ENCODE measurements at places on chromosomes 11 and 22. TPM values are rescaled to one million over a fixed set of nuclear protein-coding genes. Genes with fewer than 3 reads are reported as not detected.

- no peak for DNase-seq
Observed at GRCh38 chr22:37830093-37830842, 7.1 kb downstream of the GALR3 start.

- no peak for DNase-seq
Observed at GRCh38 chr11:71305041-71305440, 52.7 kb upstream of the SHANK2 start.

DNA sequence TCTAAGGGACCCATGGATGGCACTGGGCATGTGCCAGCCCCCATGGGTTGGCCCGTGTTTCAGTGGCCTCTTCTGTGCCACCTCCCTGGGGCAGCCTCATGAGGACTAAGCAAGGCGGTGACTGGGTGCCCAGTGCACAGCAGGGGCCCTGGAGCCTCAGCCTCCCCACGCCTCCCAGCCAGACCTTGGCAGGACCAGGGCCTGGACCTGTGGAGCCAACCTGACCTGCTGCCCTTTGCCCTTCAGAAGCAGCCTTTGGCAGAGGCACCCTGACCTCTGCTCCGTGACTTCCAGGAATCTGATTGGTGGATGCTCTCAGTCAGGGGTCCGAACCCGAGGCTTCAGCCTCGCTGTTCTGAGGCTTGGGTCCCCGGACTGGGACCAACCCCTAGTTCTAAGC lies 24.8 kb upstream of the TAB1 start:
- DNase-seq: no peak

DNA sequence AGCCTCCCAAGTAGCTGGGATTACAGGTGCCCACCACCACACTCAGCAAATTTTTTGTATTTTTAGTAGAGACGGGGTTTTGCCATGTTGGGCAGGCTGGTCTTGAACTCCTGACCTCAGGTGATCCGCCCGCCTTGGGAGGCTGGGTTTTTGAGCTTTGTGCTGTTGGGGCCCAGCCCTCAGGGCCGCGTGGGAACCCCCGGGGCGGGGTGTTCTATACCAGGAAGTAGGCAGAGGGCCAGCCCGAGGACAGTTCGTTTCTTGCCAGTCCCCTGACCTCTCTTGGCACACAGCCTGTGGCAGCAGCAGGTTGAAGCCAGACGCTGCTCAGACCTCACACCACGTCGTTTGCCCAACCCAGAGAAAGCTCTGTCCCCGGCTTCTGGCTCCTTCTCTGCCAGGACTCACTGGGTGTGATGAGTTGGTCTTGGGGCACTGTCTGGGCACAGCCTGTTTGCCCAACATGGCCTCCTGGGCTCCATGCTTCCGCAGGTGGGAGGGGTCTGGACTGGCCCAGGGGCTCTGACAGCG lies 24.9 kb upstream of the CHKA start:
- DNase-seq: no peak

DNA sequence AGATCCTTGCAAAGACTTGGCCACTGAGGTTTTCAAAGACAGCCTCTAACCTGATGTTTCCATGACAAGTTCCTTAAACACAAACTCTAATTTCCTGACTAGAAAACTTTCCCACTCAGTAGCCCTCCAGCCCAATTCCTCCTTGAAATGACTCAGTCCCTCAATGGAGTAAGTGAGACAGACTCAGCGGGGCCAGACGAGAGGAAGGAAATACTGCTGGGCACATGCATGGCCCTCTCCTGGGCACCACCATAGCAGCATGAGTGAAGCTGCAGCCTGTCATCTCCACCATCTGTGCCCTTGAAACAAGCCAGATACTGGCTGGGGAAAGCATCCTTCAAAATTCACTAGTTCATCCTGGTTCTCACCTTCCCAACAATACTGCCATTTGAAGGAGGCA lies 76.2 kb upstream of the GDPD4 start:
- DNase-seq: no peak

- DNase-seq: peak; percentile 11
Observed at GRCh38 chr22:44988671-44989070, 21.1 kb downstream of the PHF21B start.

- DNase-seq: no peak
Observed at GRCh38 chr11:86575927-86576326, 96.5 kb downstream of the ME3 start.

DNA sequence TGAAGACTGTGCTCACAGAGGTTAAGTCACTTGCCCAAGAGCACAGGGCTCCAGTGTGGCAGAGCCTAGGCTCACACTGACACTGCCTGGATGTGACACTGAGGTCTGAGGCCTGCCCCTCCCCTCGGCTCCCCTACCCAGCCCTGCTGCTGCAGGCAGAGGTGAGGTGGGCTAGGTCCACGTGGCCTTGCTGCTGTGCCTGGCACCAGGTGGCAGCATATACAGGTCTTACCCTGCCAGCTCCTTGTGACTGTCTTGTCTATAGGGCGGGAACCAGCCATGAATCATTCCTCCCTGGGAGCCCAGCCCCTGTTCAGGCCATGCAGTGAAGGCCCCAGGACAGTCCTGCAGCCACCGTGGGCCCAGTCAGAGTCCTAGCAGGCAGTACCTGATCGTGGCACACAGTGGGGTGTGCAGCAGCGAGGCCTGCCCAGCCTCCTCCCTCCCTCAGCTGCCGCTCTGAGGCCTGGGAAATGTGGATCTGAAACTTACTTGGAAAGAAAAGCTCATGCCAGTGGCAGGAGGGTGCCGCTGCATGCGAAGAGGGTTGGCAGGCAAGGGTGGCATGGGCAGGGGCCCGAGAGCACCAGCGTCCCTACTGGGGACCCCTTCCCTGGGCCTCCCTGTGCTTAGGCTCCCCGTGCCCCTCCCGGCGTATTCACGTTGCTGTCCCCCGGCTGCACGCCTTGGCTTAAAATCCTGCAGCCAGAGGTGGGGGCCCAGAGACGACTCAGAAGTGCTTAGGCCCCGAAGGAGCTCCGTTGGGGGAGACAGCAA lies 1.2 kb upstream of the CERK start:
- peak; percentile 52 for DNase-seq

DNA sequence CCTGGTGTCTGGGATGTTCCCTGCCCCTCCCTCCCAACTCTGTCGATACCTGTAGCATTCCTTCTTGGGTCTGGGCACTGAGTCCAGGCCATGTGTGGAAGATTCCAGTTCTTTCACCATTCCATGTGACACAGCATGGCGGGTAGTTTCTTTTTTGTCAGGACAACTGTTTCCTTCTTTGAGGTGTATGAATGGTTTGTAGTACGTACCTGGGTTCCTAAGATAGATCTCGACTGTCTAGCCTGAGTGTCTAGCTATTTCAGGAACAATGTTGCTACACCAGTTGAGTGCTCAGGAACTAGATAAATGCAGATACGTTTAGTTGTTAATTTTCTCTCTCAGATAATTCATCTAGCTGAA lies 43.3 kb downstream of the TNRC6B start:
- no peak for DNase-seq

DNA sequence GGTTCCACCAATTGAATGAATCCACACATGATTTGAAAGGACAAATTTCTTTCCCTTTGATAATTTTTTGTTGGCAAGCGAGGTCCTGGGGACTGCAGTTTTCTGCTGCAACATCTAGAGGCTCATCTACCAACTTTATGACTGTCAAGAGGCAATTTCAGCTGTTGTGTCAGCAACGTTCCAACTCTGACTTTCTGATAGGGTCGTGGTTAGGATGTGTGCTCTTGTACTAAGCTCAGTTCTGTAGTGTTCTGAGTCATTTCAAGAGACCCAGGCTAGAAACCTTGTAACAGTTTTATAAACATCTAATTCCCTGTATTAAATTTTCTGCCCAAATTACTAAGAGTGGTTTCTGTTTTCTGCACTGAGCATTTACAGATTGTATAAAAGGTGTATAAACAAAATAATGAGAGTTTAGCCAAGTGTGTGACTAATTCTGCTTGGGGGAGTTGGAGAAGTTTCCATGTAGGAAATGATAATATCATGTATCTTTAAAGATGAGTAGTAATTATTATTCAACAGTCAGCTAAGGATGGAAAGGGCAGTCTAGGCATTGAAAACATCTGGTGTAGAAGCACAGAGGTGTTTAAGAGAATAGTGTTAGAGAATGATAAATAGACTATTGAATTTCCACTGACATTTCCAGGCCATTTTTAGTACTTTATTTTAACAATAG lies 72.2 kb downstream of the RBMXL2 start:
- DNase-seq: peak; percentile 2

GRCh38 chr11:68925611-68926010 lies 21.9 kb downstream of the IGHMBP2 start:
- DNase-seq: no peak

GRCh38 chr11:63845303-63845702 lies 6.4 kb downstream of the MARK2 start:
- no peak for DNase-seq

DNA sequence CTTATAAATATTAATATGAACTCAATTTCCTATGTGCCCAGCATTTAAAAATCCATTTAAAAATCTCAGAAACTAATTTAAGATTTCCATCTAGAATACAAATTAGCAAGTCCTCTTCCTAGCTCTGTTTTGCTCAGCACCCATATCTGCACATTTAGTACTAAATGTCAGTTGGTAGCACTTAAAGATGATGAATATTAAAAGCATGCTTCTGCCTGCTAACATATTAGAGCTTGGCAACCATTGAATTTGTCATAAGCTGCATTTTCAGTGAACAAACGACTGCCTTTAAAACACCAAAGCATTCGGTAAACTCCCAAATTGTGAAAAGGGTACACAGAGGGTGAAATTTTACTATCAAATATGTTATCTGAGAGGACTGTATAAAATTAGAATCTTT lies 177.7 kb downstream of the CADM1 start:
- no peak for DNase-seq

DNA sequence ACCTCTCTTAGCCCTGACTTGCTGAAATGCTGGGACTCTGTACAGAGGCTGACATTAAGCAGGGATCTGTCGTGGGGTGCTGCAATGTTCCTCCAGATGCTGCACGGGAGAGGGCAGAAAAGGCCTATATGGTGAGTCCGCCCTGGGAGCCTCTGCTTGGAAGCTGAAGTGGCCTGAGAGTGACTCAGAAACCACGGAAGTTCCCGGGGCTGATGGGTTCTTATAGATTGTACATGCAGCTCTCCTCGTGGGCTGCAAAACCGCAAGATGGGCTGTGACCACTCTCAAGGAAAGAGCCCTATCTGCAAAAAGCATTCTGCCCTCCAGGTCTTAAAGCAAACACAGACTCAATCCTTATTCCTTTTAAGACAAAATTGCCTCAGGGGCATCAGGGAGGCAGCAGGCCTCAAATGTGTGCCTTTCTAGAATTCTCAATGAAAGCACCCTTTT lies 5.8 kb upstream of the SLC43A3 start:
- peak; percentile 71 for DNase-seq

GRCh38 chr11:111644922-111645321 lies 42.7 kb downstream of the SIK2 start:
- DNase-seq: no peak

GRCh38 chr22:46742576-46743221 lies 4.6 kb upstream of the CERK start:
- DNase-seq: no peak

DNA sequence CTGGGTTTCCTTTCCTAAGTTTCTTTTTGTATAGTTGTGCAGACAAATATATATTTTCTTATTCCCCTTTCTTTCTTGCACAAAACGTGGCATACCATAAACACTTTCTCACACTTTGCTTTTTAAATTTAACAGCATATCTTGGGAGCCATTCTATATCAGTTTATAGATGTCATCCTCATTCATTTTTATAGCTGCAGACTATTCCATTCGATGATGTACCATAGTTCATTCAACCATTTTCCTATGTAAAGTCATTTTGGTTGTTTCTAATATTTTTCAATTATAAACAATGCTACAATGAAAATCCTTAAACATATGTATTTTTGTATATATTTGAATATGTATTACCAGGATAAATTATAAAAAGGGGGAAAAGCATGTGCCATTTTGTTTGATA lies 102.5 kb downstream of the RRM1 start:
- DNase-seq: no peak

DNA sequence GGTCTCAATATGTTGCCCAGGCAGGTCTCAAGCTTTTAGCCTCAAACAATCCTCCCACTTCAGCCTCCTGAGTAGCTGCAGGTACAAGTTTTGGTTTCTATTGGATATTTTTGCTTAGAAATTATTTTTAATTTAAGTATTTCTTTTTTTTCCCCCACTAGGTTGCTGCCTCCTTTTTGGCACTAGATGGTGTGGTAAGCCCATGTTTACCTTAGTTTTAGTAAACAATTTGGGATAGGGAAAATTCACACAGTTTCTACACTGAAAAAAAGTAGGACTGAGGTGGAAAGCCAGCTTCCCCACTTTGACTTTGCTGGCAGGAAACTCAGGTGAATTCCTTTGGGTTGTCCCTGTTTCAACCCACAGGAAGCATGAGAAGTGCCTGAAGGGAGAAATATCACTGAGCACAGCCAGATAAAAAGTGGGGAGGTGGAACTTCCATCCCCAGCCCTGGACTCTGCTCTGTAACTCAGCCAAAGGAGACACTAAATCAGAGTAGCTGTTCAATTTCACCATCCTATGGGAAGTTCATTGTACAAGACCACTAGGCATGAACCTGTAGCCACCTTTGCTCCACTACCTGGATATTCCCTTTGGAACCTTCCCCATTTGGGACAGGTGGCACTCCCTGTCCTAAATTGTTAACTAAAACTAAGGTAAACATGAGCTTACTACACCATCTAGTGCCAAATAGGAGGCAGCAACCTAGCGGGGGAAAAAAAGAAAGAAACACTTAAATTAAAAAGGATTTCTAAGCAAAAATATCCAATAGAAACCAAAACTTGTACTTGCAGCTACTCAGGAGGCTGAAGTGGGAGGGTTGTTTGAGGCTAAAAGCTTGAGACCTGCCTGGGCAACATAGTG lies 154.4 kb upstream of the FAT3 start:
- DNase-seq: no peak

DNA sequence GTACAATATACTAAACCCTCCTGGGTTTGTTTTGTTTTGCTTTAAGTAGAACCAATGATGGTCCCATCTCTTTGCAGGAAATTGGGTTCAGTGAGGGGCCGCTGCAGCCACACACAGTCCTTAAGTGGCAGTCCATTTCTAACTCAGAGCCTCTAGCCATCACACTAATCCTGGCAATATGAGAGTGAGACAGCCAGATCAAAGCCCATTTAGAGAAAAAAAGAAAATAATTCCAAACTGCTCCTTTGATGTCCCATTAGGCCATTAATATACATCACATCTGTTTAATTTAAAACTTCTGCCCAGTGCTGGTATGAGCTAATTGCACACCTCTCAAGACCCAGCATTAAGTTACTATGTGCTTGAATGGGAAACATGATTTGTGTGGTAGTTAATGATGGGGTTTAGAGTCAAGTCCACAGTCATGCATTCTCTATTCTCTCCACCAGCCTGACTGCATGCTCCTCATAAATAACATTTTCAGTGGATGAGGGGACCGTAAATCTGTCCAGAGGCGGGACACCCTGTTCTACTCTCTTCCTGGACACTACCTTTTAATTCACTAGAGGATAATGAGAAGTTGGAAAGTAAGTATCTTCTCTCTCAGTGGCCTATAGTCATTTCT lies 53.8 kb upstream of the BIRC3 start:
- DNase-seq: no peak

GRCh38 chr11:13868710-13869397 lies 93.7 kb upstream of the SPON1 start:
- peak; percentile 40 for DNase-seq

The OR4C46 gene
- total RNA-seq: not detected

The POU2AF3 gene
- total RNA-seq: not detected

The OR6A2 gene
- 0.16 TPM for total RNA-seq

The OR9G4 gene
- not detected for total RNA-seq

The SHISA8 gene
- 2.7 TPM for total RNA-seq

The CRYBA4 gene
- not detected for total RNA-seq

The P4HA3 gene
- total RNA-seq: not detected

The BARX2 gene
- not detected for total RNA-seq

Data from activated CD8-positive, alpha-beta T cell treated with anti-CD3 and anti-CD28 coated beads for 36 hours (primary cell).